ENCODE measurements at places on chromosomes 6 and 20.

- DNase-seq, result no peak
Measured at GRCh38 chr6:158284876-158285655, 27.2 kb upstream of the TULP4 start.

GRCh38 chr20:48771542-48771941 is 56.3 kb downstream of the PREX1 start:
- no peak for DNase-seq

DNA sequence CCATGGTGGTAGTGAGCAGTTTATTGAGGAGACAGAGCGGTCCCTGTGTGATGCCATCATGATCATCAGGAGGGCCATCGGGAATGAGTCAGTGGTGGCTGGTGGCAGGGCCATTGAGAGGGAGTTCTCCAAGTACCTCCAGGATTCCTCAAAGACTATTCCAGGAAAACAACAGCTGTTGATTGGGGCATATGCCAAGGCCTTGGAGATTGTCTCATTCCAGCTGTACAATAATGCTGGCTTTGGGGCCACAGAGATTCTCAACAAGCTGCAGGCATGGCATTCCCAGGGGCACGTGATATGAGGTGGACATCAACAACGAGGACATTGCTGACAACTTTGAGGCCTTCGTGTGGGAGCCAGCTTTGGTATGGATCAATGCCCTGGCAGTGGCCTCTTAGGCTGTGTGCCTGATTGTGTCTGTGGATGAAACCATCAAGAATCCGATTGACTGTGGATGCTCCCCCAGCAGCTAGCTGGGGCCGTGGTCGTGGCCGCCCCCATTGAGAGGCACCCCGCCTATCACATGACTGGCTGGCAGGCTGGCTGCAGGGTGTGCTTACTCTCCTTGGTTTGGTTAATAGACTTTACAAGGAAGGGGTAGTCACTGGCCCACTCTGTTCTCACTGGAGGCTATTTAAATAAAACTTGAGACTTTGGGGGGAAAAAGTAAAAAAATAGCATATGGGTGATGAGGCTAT is 16.7 kb downstream of the RAET1E start:
- DNase-seq, result no peak

GRCh38 chr20:47468290-47469050 is 33.2 kb upstream of the NCOA3 start:
- DNase-seq, result peak; percentile 86

DNA sequence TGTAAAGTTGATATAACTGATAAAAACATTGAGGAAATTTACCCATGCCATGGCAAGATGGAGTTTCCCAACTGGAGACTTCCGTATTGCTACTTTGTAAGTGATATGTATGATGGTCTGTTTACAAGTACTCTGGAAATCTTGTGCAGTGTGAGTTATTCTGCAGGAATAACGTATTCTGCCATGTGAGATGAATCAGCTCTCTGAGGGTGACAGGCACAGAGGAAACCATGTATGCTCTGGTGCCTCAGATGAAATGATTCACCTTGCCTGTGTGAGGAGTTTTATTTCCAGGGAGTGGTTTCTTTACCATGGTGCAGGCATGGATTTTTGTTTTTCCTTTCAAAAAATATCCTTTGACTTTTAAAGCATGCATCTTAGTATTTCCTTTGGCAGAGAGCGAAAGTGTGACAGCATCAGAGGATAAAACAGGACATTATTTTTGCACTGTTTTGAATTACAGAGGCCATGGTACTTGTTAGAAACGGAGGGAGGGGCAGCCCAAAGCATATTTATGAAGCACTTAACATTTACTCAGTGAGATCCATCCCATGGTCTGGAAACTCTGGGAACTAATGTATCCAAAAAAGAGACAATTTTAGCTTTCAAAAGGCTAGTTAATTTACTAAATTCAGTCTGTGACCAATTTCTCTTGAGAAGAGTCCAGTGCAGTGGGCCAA is 36.0 kb upstream of the MTRF1L start:
- no peak for DNase-seq

- no peak for DNase-seq
Measured at GRCh38 chr6:141610741-141611140, 522.0 kb upstream of the GJE1 start.

DNA sequence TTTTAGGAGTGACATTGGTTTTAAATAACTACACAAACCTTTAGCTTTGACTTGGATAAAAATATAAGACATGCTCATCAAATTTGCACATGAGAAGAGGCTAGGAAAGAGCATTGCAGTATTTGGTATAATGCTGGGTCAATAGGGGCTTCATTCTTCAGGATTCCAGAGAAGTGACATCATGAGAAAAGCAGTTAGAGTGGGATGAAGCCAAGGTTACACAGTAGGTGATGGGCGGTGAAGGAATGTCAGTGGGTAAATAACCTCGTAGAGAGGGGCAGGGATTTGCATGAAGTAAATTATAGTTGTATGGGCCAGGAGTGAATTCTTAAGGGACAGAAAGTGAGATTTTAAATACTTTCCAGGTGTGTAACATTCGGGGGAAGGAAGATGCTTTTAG is 216.2 kb downstream of the RFPL4B start:
- no peak for DNase-seq

- peak; percentile 71 for DNase-seq
Measured at GRCh38 chr6:27161946-27162603, 85.4 kb upstream of the PRSS16 start.

DNA sequence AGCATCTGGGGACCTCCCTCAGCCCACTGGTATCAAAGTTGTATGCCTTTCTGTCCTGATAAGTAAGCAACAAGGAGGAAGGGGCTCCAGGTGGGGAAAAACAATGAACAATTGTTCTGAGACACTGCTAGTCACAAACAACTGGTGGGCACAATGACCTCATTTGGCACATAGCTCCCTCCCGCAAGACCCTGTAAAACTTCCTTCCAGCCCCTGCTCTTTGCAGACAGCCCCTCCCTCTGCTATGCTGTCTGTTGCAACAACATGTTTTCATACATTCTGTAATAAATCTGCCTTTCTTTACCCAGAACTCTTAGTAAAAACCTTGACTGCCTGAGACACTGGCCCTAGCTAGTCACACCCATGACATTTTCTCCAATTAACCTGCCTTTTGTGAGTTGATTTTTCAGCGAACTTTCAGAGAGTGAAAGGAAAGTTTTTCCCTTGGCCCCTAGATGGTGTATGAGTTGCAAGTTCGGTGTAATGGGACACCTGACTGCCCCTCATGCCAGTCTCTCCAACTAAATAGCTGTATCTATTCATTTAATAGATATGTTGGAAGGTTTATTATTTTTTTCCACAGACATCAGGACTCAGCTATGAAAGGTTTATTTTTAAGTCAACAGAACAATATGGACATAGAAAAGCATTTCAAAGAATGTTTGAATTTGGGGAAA is 142.3 kb upstream of the SLC22A16 start:
- peak; percentile 2 for DNase-seq

DNA sequence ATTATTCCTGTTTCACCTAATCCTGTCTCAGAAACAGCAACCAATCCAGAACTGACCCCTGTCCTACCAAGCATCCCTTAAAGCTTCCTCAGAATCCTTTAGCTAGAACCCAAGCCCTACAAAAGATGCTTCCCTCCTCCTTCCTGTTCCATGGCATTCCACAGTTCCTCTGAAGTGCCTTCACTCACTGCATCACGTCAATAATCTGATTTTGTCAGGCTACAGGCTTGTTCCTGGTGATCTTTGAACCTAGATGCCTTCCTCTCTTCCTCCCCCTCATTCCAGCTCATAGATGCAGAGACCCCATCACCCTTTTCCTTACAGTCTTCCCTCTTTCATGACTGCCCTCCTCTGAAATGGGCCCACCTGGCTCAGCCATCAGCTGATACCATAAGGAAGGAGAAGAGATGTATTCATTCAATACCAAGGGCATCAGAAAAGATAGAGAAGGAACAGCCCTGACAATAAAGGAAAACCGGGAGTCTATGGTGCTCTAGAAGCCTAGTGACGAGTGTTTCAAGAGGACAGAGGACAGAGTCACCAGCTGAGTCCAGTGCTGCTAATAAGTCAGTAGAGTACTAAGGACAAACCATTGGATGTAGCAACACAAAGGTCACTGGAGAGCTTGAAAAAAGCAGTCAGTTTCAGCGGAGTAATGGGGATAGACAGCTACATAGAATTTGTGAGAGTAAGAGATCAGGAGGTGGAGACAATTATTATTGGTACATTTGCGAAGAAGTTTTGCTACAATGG is 62.5 kb upstream of the SPDEF start:
- no peak for DNase-seq

- peak; percentile 64 for DNase-seq
Measured at GRCh38 chr6:4884646-4885340, 108.6 kb downstream of the CDYL start.

DNA sequence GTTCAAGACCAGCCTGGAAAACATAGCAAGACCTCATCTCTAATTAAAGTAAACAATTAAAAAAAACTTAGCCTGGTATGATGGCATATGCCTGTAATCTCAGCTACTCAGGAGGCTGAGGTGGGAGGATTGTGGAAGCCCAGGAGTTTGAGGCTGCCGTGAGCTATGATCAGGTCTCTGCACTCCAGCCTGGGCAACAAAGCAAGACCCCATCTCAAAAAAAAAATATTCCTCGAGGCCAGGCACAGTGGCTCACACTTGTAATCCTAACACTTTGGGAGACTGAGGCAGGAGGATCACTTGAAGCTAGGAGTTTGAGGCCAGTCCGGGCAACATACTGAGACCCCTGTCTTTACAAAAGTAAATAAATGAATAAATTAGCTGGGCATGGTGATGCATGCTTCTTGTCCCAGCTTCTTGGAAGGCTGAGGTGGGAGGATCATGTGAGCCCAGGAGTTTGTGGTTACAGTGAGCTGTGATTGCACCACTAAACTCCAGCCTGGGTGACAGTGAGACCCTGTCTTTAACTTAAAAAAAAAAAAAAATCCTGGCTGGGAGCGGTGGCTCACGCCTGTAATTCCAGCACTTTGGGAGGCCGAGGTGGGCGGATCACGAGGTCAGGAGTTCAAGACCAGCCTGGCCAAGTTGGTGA is 9.3 kb upstream of the C2 start:
- DNase-seq, result no peak

DNA sequence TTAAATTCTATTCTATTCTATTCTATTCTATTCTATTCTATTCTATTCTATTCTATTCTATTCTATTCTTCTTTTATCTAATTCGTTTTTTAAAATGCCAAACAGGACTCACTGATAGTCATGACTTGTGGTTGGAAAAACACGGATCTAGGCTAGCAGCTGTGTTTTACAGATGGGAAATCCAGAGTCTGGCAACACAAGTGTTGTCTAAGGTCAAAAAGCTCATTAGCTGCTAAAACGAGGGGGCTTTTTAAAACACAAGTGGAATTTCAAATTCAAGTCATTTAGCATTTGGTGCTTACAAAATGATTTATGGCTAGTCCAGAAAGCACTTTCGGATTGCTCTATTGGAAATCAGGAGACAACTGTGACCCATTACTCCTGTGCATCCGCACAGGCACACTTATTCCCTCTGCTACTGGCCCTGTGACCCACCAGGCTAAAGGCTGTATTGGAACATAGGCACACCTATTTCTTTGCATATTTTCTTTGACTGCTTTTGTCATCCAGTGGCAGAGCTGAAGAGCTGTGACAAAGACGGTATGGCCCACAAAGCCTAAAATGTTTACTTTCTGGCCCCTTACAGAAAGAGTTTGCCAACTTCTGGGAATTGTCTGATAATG is 17.8 kb upstream of the MLIP start:
- no peak for DNase-seq

DNA sequence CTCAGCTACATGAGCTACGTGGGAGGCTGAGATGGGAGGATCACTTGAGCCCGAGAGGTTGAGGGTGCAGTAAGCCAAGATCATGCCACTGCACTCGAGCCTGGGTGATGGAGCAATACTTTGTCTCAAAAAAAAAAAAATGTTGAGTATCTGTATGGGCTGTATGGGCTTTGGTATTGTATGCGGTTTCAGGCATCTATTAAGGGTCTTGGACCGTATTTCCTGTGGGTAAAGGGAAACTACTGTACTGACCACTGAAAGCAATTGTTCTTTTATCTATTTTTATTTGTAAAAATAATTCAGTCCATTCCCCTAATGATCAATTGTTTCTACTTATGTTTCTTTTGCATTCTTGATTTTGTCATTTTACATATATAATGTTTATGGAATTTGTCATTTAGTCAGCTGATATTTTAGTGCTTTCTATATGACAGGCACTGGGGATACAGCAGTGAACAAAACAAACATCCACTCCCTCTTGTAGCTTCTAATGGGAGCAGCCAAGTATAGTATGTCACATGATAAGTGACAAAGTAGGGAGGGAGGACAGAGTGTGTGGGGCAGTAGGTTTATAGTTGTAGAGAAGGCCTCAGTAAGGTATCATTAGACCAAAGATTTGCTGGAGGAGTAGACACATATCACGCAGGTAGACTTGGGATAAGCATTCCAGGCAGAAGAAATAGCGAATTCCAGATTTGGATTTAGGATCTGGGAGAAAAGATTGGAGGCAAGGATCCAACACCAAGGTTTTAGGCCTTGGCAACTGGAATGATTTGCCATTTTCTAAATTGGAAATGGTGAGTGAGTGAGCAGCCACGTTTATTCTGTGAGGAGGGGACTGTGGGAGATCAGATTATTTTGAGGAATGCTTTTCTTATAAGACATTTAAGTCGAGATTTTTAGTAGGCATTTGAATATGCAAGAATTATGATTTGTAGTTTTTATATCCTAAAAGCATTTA is 6.0 kb downstream of the PCMT1 start:
- DNase-seq, result no peak

- no peak for DNase-seq
Measured at GRCh38 chr20:50004229-50004628, 21.4 kb downstream of the SNAI1 start.

- peak; percentile 14 for DNase-seq
Measured at GRCh38 chr20:53001498-53002301, 29.5 kb downstream of the TSHZ2 start.

DNA sequence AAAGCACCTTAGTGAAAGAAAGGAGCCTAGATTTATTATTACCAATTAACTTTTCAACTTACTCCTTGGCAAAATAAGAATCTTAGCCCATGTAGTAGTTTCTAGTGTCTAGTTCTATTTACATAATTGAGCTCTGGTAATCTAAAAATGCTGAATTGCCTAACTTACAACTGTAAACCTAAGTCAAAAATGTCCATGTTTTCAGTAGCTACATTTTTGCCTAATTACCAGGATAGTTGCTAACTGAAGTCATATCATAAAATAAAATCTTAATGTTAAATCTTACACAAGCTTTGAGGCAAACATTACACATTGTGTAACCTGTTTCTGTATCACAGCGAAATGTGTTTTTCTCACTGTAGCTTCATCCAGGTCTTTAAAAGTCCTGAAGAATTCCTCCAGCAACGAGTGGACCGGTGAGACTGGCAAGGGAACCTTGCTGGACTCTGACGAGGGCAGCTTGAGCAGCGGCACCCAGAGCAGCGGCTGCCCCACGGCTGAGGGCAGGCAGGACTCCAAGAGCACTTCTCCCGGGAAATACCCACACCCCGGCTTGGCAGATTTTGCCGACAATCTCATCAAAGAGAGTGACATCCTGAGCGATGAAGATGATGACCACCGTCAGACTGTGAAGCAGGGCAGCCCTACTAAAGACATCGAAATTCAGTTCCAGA is 7.6 kb upstream of the CLDN20 start:
- DNase-seq, result no peak

- no peak for DNase-seq
Measured at GRCh38 chr6:46917002-46917545, 4.7 kb downstream of the ADGRF5 start.

GRCh38 chr6:77740380-77740779 is 87.5 kb downstream of the MEI4 start:
- peak; percentile 3 for DNase-seq
